D341Med (cell line): ENCODE measurements at places on chromosomes 2 and 18.

- DNase-seq, result no peak
Observed at GRCh38 chr2:143574069-143574468, 444.9 kb downstream of the ARHGAP15 start.

GRCh38 chr2:88874063-88874657, 182.7 kb downstream of the RPIA start:
- DNase-seq, result peak; percentile 41

- DNase-seq, result no peak
Observed at GRCh38 chr2:109635426-109636304, 21.5 kb downstream of the SOWAHC start.

GRCh38 chr2:171271971-171272436, 111.3 kb upstream of the TLK1 start:
- no peak for DNase-seq

DNA sequence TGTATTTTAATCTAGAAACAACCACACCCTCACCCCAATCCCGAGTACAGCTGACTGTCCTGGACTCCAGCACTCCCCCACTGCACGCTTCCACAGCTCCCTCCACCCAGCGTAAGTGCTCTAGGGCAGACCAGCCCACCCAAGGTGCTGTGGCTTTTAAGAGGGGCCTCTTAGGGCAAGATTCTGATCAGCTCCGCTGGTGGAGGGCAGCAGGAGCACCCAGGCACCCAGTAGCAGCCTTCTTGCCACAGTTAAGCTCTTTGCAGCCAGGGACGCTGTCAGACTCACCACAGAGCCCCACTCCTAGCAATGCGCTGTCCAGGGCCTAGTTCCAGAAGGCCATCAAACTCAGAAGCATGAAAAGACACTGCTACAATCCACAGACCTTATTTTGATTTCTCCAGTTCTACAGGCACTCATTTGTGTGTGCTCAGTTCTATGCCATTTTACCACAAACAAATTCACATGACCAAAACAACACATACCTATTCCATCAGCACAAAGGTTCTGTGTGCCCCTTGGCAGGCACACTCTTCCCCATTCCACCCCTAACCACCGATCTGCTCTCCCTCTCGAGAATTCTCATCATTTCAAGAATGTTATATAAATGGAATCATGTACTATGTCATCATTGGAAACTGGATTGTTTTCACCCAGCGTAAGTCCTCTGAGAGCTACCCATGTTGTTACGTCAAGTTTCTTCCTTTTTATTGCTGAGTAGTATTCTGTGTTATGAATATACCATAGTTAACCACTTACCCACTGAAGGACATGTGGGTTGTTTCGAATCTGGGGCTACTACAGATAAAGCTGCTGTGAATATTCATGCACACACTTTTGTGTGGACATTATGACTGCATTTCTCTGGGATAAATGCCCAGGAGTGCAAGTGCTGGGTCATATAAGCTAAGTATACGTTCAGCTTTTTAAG, 40.4 kb downstream of the PTPN2 start:
- DNase-seq, result no peak

GRCh38 chr2:97806738-97807618, 93.6 kb downstream of the ZAP70 start:
- DNase-seq, result peak; percentile 86

- no peak for DNase-seq
Observed at GRCh38 chr2:6791682-6792081, 74.0 kb downstream of the CMPK2 start.

- DNase-seq, result no peak
Observed at GRCh38 chr2:20557635-20558034, 93.3 kb downstream of the HS1BP3 start.

GRCh38 chr2:51994123-51994763, 962.3 kb upstream of the NRXN1 start:
- DNase-seq, result no peak

DNA sequence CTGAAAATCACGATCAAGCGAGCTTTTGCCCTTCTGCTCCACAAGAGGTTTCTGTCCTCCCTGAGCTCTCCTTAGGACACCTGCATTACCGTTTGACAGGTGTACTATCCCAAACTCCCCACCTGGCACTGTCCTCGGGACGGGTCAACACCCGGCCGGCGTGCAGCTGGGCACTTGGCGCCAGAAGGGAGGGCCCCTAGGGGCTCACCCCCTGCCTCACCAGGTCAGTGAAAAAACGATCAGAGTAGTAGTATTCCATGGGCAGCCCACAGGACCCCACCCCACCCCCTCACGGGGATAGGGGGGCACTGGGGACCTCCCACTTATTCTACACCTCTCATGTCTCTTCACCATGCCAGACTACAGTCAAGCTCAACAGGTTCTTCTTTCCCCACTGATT, 117.6 kb upstream of the ANKRD30BL start:
- DNase-seq, result no peak

- DNase-seq, result no peak
Observed at GRCh38 chr18:58021504-58021903, 22.5 kb upstream of the NEDD4L start.

DNA sequence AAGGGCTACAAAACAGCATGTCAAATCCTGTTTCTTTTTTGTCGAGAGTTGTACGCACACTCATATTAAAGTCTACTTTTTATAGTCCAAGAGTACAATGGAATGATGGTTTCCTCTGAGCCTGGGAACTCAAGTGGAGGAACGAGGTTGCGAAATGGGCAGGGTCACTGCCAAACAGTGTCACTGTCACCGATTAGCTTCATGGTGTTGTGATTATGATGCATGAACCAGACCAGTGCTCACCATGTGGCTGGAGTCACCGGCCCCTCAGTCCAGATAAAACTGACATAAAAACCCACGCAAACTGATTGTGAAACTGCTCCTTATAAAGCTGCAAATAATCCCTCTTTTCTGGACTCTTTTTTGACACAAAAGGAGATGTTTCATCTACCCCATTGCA, 122.0 kb downstream of the COPS8 start:
- DNase-seq, result no peak

- no peak for DNase-seq
Observed at GRCh38 chr2:55530539-55531081, 11.1 kb downstream of the CFAP36 start.

- no peak for DNase-seq
Observed at GRCh38 chr2:238789317-238789806, 58.5 kb upstream of the TWIST2 start.

DNA sequence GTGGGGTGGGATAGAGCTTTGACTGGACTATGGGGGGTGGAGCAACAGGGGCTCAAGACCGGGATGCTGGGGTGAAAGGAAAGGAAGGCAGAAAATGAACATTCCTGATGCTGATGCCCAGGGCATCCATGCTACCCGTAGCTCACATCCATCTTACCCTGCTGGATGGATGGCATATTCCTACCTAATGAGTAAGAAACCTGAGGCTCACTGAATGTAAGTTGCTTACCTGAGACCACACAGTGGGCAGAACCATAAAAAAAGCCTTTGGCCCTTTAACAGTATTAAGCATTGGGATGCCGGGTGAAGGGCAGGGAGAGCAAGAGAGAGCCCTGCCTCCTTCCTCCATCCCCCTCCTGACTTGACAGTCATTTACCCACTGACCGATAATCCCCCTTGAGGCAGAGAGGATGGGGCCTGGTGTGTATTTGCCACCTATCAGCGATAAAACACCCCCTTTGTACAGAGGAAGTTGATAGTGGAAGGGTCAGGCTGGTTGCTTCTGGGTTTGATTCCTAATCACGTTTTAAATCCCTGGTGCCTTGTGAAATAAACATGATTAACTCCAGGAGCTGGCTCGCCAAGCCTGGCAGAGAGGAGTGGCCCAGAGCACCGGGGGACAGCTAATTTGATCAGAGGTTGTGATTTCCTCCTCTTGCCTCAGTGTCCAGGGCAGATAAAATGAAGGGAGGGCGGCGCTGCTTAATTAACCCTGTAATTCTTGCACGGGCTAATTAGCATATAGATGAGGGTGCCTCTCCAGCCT, 105.9 kb upstream of the HS6ST1 start:
- DNase-seq, result no peak

GRCh38 chr2:36271266-36271665, 84.3 kb upstream of the CRIM1 start:
- DNase-seq, result no peak

DNA sequence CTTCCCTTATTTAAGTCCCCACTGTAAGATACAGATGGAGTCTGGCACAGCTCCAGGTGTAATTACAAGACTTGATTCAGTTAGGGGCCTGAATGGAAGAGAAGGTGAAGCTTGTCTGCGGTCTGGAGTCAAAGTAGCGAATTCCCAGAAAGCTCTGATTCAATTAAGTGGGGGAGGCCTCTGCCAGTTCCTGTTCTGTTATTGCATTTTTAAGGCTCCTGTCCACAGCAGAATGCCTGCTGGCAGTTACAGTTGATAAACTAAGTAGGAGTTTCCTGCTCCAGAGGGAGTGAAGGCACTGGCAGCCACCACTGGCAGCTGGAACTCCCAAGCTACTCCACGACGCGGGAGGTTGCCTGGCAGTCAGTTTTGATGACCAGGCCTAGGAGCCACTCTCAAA, 181.1 kb downstream of the SOCS6 start:
- no peak for DNase-seq

GRCh38 chr2:157789256-157789655, 86.9 kb downstream of the ACVR1 start:
- no peak for DNase-seq

GRCh38 chr18:11053293-11053692, 96.1 kb downstream of the PIEZO2 start:
- no peak for DNase-seq

DNA sequence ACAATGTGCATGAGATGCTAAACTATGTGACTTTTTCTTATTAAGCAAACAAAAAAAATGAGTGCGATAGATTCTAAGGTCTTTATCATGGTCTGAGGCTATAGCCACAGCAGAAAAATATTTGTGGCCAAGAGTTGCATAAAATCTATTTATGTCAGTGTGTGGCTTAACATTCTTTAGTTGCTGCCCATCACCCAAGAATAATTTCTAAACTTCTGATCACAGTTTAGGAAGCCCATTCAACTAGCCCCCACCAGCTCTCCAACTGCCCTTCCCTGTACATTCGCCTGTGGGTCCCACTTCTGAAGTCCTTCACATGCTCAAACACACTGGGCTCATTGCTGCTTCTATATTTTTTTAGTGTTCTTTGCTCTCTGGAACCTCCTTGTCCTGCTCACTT, 107.1 kb downstream of the CTNNA2 start:
- no peak for DNase-seq

- no peak for DNase-seq
Observed at GRCh38 chr2:231387904-231388724, 7.4 kb upstream of the B3GNT7 start.

GRCh38 chr18:9130195-9130594, 6.4 kb upstream of the ANKRD12 start:
- DNase-seq, result no peak

- DNase-seq, result peak; percentile 56
Observed at GRCh38 chr18:902229-902628, 2.4 kb upstream of the ADCYAP1 start.

DNA sequence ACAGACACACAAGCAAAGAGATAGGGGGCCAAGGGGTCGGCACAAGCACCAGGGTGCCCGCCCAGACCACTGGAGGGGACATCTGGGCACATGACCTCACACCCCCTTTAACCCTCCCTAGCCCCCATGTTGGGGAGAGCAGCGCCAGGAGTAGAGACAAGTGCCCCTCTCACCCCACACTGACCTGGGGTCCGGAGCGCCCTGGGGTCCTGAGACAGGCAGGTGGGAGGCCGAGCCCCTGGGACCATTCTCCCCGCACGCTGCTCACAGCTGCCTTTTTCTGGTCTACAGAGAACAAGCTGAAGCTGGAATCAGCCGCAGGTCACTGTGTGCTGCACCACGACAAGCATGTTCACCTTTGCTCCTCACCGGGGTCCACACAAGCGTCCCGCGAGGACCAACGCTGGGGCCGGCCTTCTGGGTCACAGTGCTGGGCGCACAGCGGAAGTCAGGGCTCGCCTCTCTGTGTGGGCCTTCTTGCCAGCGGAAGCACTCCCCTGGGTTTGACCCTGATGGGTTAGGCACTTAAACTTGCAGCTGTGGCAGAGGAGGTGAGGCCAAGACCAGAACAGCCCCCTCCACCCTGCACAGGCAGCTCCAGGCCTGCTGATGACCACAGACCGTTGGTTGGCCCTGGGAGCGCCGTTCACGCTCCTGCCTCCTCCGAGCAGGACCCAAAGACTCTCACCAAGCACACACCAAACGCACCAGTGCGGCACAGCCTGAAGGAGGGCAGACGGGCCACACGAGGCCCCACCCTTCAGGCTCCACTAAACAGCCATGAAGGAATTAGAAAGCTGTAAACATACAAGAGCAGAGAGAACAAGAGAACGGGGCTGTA, 275.3 kb downstream of the EIPR1 start:
- DNase-seq, result no peak

GRCh38 chr2:42107249-42108042, 59.6 kb downstream of the PKDCC start:
- DNase-seq, result no peak

- peak; percentile 54 for DNase-seq
Observed at GRCh38 chr2:5696404-5696944, 4.3 kb downstream of the SOX11 start.

- no peak for DNase-seq
Observed at GRCh38 chr18:73563345-73563744, 584.3 kb downstream of the FBXO15 start.

- DNase-seq, result no peak
Observed at GRCh38 chr2:43033466-43034241, 192.8 kb downstream of the ZFP36L2 start.

DNA sequence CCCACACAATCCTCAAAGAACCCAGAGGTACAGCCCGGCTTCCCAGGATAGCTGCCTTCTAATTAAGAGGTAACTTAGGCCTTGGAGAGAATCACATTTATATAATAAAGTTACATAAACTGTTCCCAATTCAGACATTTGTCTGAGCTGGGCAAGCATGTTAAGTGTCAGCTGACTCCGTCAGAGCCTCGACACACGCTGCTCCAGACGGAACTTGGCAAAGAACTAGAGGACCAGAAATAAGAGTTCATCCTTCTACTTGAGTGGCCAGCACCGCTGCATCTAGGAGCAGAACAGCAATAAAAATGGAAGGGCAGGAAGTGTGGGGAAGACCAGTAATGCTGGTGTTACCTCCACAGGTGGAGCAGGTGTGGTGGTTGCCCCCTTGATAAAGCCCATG, 80.5 kb downstream of the MYO5B start:
- no peak for DNase-seq

DNA sequence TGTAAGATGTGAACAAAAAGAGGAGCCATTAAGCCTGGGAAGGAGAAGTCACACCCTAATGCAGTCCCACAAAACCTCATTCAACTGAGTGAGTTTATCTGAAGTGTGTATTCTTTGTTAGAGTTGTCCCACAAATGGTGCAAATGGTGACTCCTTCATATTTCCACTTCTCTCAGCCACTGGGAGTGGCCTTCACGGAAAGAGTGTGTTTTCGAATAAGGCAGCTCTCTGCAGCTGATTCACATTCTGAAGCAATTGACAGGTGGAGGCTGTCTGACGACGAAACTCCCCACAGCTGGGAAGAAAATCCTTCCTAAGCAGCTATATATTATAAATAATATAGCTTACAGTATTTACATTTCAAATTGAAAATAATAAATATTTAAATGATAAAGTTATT, 318.8 kb upstream of the TMEFF2 start:
- DNase-seq, result no peak

DNA sequence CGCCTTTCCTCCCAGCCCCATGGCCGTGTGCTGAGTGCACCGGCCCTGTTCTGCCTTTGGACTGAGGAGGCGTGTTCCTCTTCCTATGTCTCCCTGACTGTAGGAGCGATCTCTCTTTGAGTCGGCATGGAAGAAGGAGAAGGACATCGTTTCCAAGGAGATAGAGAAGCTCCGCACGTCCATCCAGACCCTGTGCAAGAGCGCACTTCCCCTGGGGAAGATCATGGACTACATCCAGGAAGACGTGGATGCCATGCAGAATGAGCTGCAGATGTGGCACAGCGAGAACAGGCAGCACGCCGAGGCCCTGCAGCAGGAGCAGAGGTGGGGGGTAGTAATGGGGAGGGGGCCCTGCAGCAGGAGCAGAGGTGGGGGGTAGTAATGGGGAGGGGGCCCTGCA, 29.4 kb upstream of the ASB1 start:
- DNase-seq, result no peak
